Choroid plexus epithelial cell (primary cell): ENCODE measurements at places on chromosomes 1 and 21.

DNA sequence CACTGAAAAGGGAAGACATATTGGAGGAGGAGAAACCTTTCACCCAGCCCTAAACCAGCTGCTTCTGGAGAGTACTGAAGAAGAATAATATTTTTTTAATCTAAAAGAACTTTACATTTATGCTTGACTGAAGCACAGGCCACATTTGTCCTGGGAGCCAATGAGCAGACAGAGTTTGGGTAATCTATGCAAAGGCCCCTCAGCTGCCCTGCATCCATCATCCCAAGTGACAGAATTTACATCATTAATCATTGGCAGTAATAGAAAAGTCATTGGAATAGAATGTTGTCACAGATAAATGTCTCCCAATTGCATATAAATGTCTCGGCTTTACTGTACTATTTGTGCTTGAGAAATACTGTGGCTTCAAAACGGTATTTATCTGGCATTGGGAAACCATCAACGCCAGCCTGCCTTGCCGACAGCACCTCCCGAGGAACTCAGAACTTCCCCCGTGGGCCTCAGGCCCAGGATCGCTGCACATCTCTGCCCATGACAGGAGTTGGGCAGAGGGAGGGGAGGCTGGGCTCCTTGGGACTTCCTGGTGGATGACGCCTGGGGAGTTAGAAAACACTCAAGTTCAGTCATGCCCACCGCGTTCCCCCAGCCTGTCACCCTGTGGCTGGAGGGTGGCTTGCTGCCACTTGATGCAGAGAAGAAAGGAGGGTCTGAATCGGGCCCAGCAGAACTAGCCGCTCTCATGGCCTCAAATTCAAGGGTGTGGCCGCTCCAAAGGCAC is 133.1 kb downstream of the CAMTA1 start:
- no peak for DNase-seq

GRCh38 chr1:166489670-166490436 is 323.1 kb upstream of the FAM78B start:
- DNase-seq = no peak

GRCh38 chr21:14522736-14523135 is 23.4 kb downstream of the SAMSN1 start:
- DNase-seq = no peak

GRCh38 chr1:214584805-214585766 is 17.9 kb upstream of the CENPF start:
- peak; percentile 81 for DNase-seq

- DNase-seq = no peak
Measured at GRCh38 chr1:43299101-43299500, 1.7 kb upstream of the TIE1 start.

- peak; percentile 94 for DNase-seq
Measured at GRCh38 chr1:209875515-209875914, 47.7 kb downstream of the UTP25 start.

GRCh38 chr1:14778898-14779865 is 180.7 kb downstream of the KAZN start:
- DNase-seq = peak; percentile 48

DNA sequence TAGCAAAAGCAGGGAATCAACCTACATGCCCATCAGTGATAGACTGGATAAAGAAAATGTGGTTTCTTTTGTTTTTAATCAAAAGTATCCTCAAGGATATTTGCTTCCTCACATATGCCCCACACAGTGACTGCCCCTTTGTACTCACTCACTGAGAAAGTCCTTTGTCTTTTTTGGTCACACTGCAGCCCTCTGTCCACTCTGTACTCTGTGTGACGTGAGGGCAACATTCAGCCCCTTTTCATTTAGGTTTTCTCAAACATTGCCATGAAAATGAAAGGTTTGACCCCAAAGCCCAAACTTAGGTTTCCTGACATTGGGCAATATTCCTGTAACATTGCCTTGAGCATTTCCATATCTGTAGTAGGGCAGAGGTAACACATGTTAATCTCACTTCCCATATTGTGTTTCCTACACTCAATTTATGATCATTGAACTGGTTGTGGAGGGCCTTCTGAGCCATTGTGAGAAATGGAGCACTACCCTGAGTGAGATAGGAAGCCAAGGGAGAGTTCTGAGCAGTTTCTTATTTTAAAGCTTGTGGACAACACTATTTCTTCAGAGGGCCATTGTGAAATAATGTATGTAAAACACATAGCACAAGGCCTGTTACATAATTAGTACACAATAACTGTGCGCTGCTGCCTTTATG is 501.9 kb upstream of the C1orf87 start:
- DNase-seq = no peak

- no peak for DNase-seq
Measured at GRCh38 chr1:32335535-32335789, 571 bp downstream of the MARCKSL1 start.

DNA sequence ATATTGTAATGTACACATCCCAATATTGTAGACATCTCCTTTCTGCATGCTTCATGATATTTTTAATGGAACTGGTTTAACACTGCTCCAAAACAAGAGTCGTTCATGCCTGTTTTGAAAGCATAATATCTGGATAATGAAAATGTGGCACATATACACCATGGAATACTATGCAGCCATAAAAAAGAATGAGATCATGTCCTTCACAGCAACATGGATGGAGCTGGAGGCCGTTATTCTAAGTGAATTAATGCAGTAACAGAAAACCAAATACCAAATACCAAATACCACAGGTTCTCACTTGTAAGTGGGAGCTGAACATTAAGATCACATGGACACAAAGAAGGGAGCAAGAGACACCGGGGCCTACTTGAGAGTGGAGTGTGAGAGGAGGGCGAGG is 92.2 kb upstream of the C1orf105 start:
- no peak for DNase-seq

GRCh38 chr1:72051538-72051937 is 230.8 kb downstream of the NEGR1 start:
- DNase-seq = no peak

GRCh38 chr1:196142111-196142640 is 466.1 kb downstream of the KCNT2 start:
- DNase-seq = no peak
